ENCODE measurements at places on chromosomes 4 and X. TPM values are rescaled to one million over a fixed set of nuclear protein-coding genes. Genes with fewer than 3 reads are reported as not detected.

The SLC9A6 gene
- total RNA-seq = 140 TPM

The APLN gene
- 2.7 TPM for total RNA-seq

The TNIP2 gene
- 5.9 TPM for total RNA-seq

The EPHA5 gene
- 198 TPM for total RNA-seq

The TRIM61 gene
- 2.5 TPM for total RNA-seq

The RRH gene
- not detected for total RNA-seq

The PLAC8 gene
- 1.4 TPM for total RNA-seq

The HTN3 gene
- total RNA-seq = not detected

The SRPX gene
- total RNA-seq = 2.5 TPM

The SSX5 gene
- not detected for total RNA-seq

The GPR82 gene
- total RNA-seq = not detected

The CLCN4 gene
- total RNA-seq = 68.6 TPM

The ETDB gene
- not detected for total RNA-seq

The PPARGC1A gene
- 5.5 TPM for total RNA-seq

The SLC10A6 gene
- total RNA-seq = not detected

The FAM50A gene
- 13.1 TPM for total RNA-seq

The JAKMIP1 gene
- 44.5 TPM for total RNA-seq

The CLDN34 gene
- 0.62 TPM for total RNA-seq

The GLOD5 gene
- not detected for total RNA-seq

The NEIL3 gene
- total RNA-seq = 3.7 TPM

The SMIM43 gene
- total RNA-seq = 0.94 TPM

The SLAIN2 gene
- total RNA-seq = 345 TPM

The SOWAHB gene
- total RNA-seq = 5.5 TPM

The YY2 gene
- 0.94 TPM for total RNA-seq

The RBM41 gene
- total RNA-seq = 29.9 TPM
